CD8-positive, alpha-beta T cell (primary cell): ENCODE measurements at places on chromosomes 6 and 20. TPM values are rescaled to one million over a fixed set of nuclear protein-coding genes. Genes with fewer than 3 reads are reported as not detected.

The RNF182 gene
- total RNA-seq = not detected

DNA sequence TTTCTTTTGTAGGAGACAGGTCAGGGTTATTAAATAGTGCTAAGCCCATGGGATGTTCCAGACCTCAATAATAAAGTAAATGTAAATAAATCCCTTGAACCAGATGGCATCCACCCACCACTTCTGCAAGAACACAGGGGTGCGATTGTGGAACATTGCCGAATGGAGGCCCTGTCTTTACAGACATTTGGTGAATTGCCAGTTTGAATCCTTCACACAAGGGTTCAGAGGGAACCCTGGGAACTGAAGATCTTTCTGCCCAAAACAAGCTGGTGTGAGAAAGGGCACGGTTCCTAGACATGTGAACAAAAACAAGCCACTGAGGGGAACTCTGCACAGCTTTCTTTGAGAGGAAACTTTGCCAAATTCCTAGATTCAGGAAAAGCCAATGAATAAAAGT, 30.2 kb upstream of the RNF8 start:
- no peak for DNase-seq

GRCh38 chr6:169564453-169565240, 137.2 kb downstream of the WDR27 start:
- DNase-seq = no peak

- DNase-seq = no peak
Observed at GRCh38 chr20:44422083-44422482, 53.6 kb upstream of the TTPAL start.

- no peak for DNase-seq
Observed at GRCh38 chr6:52361414-52361944, 472 bp upstream of the PAQR8 start.

- DNase-seq = no peak
Observed at GRCh38 chr20:61140576-61140975, 111.5 kb upstream of the CDH4 start.

The AK9 gene
- total RNA-seq = 5.1 TPM

The RPS6KA2 gene
- total RNA-seq = 2.2 TPM

The TINAG gene
- total RNA-seq = not detected

DNA sequence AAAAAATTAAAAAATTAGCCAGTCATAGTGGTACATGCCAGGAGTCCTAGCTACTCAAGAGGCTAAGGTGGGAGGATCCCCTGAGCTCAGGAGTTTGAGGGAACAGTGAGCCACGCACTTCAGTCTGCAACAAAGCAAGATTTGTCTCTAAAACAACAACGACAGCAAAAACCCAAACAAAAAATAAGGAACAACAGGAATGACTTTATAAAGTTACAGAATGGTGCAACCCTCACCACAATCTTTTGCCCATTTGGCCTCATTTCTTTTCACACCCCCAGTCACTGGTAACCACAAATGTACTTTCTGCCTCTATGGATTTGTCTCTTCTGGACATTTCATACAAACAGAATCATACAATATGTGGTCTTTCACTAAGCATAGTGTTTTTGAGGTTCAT, 16.7 kb upstream of the ZFAND3 start:
- DNase-seq = no peak

- no peak for DNase-seq
Observed at GRCh38 chr6:159037756-159038290, 7.0 kb downstream of the TAGAP start.

GRCh38 chr6:89494131-89494793, 61.3 kb downstream of the ANKRD6 start:
- DNase-seq = no peak

DNA sequence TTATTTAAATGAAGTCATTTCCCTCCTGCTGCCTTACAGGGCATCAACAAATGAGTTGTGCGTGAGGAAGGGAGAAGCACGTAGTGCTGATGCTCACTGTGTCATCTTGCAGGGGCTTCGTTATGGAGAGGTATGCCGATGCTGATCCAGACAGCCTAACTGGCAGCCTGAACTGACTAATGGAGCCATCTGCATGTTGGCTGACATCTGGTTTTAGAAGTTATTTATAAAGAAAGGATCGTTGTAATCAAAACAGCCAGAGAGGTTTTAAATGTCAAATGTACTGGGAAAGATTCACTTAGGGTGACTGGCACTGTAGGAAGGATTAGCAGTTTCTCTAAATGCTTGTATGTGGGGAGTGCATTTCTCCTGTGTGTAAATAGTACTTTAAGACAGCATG, 54.6 kb downstream of the FARS2 start:
- no peak for DNase-seq

DNA sequence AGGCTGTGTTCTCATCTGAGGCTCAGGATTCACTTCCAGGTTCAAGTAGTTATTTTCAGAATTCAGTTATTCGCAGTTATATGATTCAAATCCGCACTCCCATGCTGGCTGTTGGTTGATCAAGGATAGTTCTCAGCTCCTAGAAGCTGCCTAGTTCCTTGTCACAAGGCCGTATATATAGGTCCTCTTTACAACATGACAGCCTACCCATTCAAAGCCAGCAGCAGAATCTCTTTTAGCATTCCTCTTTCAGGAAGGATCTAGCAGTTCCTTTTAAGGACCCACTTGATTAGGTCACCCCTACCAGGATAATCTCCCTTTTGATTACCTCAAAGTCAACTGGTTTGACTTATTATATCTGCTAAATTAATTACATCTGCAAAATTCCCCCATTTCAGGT, 23.8 kb upstream of the LAMP5 start:
- DNase-seq = no peak

DNA sequence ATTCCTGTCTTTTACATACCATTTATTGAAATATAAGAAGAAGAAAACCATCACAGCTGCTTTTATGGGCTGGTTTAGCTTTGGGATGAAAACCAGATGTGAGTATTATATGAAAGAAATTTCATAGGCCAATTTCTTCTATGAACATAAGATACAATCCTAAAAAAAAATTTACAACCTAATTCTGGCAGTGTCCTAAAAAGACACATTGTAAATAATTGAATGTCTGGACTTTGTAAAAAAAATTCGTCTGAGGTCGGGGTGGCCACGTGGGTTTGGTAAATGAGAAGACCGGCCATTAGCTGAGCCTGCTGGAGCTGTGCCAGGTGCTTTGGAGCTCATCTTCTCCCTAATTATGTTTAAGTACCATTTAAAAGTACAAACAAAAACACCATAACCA, 26.8 kb downstream of the DACT2 start:
- DNase-seq = no peak

The AGPAT4 gene
- 1.2 TPM for total RNA-seq

GRCh38 chr6:28105245-28105639, 19.2 kb upstream of the ZSCAN16 start:
- DNase-seq = peak; percentile 7

- no peak for DNase-seq
Observed at GRCh38 chr6:13923527-13924145, 1.1 kb upstream of the RNF182 start.

GRCh38 chr20:62067547-62068260, 2.0 kb upstream of the TAF4 start:
- no peak for DNase-seq

GRCh38 chr6:35014341-35014740, 125.3 kb downstream of the ANKS1A start:
- no peak for DNase-seq

DNA sequence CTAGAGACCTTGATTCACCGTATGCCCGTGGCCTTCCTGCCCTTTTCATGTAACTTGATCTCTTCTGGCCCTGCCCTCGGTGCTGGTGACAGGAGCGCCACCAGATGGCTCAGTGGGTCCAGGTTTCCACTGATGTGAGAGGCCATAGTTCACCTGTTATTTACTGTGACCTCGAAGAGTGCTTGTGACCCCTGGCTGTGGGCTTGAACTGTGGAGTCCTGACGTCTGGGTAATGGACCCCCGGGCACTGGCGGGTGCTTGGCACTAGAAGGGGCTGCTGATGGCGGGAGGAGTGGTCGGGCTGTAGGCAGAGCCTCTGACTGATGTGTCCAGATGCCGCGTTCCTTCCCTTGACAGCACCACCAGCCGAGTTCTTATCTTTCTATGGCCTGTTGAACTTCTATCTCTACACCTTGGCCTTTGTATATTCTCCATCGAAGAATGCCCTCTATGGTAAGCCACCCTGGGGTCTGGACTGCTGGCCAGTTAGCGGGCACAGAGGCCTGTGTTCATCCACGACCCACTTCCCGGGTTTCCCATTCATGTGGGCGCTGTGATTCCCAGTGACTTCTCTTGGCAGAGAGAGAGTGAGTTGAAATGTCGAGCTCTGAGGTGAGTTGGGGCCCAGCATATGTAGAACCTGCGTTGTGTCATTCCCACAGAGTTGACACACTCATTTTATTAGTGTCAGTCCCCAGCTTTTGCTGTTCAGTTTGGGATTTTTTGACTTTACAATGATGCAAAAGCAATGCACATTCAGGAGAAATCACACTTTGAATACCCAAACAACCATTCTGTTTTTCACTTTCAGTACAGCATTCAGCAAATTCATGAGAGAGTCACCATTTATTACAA, 14.9 kb downstream of the DYNLT1 start:
- no peak for DNase-seq

- no peak for DNase-seq
Observed at GRCh38 chr6:85364344-85364743, 85.5 kb upstream of the NT5E start.

The GINS1 gene
- 0.30 TPM for total RNA-seq
